ENCODE measurements at places on chromosomes 3 and 15.
A peak's percentile ranks its signal among the peaks of the same experiment; 100 is the strongest.

- DNase-seq = no peak
Observed at GRCh38 chr3:112407214-112407887, 74.4 kb downstream of the CD200 start.

- no peak for DNase-seq
Observed at GRCh38 chr15:64836023-64836536, 5.6 kb upstream of the PLEKHO2 start.

- DNase-seq = no peak
Observed at GRCh38 chr3:142990721-142991120, 10.6 kb upstream of the U2SURP start.

DNA sequence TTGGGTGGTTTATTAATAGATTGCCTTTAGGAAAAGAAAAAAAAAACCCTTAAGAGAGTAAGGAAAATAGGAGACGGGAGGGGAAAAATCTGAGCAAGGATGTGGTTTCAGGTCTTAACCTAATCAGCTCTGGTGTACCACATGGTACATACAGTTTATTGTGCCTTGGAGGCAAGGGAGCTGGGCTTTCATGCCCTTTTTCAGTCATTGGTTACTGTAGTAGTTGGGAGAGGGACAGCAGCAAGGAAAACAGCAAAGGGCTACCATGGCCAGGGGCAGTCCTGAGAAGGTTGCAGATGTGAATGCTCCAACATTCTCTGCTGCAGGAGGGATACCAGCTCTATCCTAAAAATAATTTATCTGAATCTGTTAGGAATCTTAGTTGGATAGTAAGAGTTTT lies 5.9 kb downstream of the CMC1 start:
- no peak for DNase-seq

- DNase-seq = no peak
Observed at GRCh38 chr3:53016236-53016635, 29.6 kb downstream of the SFMBT1 start.

- DNase-seq = no peak
Observed at GRCh38 chr3:77772459-77772858, 732.6 kb downstream of the ROBO2 start.

GRCh38 chr3:40718209-40718608 lies 193.4 kb downstream of the ZNF621 start:
- DNase-seq = no peak

GRCh38 chr15:30827625-30828303 lies 76.0 kb upstream of the FAN1 start:
- DNase-seq = no peak

DNA sequence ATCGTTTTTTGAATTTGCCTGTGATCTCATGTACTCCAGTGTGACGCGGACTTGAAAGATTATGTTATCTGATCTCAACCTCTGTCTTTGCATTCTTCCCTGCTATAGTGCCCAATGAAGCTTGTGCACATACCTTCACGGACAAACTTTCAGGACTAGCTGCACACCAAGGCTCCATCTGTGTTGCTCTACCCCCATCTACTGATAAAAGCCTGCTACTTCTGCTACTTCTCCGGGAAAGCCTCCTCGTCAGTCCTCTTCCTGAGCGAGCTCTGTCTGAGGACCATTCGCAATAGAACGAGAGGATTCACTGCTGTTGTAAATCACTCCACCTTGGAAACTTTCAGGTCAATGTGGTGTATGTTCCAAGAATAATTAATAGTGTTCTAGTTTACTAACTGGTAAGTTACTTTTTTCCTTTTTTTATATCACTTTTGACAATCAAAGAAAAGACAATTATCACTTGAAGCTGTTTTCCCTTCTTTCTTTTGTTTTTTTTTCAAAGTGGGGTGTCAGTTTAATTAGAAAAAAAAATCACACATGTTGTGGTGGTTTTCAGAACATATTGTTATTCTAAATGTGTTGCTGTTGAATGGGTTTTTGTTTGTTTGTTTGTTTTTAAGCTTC lies 217.6 kb downstream of the ARRDC4 start:
- peak; percentile 85 for DNase-seq

DNA sequence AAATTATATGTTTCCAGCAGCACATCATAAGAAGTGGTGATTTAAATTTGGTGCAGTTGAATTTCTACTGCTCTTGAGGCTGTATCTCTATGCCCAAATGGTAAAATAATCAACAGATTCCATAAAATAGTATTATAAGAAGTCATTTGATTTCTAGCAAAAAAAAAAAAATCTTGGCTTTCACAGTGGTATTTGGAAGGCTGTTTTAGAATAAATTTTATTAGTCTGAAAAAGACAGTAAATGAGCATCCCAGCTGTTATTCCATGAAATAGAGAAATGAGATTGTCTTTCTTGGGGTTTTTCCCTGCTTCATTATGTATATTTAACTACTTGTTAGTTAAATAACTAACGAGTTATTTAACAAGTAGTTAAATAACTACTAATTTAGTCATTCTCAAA lies 156.0 kb upstream of the ABI3BP start:
- DNase-seq = no peak

DNA sequence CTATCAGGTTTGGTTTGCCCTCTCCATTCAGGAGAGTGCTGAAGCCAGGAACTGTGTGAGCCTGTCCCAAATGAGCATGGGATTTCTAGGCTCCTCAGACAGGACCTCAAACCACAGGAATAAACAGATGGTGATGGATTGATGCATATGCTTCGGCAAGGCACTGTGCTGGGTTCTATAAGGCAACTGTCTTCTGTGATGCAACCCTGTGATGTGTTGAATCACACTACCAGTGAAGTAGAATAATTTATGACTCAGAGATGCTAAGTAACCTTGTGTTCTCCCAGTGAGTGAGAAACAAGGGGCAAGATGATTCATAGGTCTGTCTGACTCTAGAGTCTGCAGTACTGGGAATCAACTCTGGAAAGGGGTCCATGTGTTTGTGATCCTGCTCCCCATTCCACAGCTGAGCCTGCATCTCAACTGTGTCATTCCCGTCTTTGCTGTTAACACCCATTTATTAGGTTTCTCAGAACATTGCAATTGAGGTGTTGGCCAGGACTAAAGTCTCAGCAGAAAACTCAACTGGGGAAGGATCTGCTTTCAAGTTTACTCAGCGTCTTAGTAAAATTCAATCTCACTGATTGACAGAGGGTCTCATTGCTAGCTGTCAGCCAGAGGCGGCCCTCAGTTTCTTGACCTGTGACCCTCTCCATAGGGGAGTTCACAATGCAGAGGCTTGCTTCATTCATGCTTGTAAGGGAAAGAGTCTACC lies 510.1 kb upstream of the CFAP20DC start:
- no peak for DNase-seq

DNA sequence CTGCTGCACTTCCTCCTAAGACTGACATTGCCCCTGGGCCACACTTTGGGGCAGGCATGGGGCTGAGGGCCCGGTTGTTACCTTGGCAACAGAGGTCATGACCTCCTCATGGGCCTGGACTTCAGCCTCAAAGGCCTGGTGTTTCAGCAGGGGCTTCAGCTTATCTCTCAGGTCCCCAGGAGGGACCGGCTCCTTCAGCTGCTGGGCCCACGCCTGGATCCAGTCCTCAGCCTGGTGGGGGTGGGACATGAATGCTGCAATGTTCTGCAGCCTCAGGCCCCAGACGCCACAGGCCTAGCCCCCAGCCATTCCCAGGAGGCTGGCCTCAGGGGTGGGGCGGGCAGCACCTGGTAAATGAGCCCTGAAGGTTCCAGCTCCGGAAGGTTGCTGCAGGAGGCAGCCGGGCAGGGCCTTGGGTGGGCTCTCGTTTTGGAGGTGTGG lies 27.6 kb downstream of the SPTBN5 start:
- no peak for DNase-seq

DNA sequence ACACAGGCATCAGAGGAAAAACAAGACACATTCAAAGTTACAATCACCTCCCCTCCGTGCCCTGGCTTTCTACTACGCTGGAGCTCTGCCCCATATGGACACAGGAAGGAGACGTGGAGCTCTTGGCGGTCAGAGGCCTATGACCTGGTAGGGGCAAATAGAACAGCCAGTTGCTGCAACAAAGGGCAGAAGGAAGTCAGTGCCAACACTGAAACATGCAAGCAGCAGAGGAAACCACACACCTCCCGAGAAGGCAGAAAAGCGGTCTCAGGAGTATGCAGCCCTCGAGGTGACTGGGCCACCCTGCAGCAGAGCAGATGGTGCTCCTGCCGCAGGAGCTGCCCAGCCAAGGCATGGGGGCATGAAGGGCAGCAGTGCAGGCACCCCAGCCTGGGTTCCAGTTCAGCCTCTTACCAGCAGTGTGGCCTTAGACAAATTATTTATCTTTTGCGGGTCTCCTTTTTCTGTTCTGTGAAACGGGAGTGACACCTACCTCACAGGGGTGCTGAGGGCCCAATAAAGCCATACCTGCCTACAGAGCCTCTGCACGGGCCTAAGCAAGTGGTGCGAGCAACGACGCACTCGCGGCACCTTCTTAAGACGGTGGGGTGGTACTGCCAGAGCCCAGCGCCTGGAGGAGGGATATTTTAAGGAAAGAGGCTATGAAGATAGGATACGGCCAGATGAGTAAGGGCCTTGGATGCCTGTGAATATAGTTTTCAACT lies 8.6 kb downstream of the ZXDC start:
- DNase-seq = no peak

- no peak for DNase-seq
Observed at GRCh38 chr3:47872916-47873315, 70.0 kb downstream of the DHX30 start.

- no peak for DNase-seq
Observed at GRCh38 chr3:39972508-39972907, 163.1 kb downstream of the MYRIP start.

DNA sequence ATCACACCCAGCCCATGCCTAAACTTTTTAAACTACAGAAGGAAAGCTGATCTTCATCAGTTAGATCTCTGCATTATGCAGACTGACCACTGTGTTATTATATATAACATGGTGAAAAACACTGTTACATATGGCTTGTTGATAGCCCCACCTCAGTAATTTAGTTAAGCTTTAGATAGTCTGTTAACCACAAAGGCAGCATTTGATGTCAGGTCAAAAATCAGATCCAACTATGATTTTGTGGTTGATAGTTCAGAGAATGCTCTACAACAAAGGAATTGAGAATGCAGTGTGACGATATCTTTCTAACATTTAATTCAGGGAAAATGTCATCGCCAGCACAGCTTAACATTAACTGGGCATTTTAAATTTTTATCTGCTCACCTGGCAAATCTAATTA lies 37.7 kb upstream of the LMOD3 start:
- DNase-seq = no peak

GRCh38 chr3:36211652-36211999 lies 168.7 kb upstream of the STAC start:
- DNase-seq = no peak

- DNase-seq = no peak
Observed at GRCh38 chr3:34998902-34999301, 640.4 kb upstream of the ARPP21 start.

GRCh38 chr3:188962253-188963247 lies 209.2 kb upstream of the TPRG1 start:
- DNase-seq = no peak

DNA sequence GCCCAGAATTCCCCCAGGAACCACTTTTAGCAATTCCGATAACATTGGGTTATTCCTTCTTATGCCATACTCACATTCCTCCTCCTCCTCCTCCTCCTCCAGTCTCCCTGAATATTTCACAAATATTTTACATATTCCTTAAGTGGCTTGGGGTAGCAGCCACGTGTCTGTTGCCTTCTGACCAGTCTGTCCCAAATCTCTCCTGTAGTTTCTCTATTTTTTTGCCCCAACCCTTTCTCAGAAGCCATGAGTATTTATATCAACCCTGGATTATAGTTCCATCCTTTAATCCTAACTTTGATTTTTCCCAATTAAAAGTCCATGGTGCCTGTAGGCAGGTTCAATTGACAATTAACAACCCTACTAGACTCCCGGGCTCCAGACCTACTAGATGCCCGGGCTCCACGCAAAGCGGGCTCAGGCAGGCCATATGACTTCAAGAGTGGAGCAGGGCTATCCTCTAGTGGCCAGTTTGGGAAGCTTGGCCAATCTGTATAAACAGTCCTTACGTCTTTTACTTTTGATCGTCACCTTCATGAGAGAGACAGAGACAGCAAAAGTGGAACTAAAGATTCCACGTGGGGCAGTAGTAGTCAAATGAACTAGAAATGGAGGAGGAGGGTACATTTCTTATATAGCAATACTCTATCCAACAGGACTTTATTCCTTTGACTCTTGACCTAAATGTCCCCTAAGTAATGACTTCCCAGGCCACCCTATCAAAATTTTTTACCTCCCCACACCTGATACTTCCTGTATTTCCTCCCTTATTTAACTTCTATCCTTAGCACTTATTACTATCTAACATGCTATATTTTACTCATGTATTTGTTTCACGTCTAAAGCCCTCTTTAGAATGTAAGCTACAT lies 69.7 kb downstream of the USF3 start:
- peak; percentile 89 for DNase-seq

DNA sequence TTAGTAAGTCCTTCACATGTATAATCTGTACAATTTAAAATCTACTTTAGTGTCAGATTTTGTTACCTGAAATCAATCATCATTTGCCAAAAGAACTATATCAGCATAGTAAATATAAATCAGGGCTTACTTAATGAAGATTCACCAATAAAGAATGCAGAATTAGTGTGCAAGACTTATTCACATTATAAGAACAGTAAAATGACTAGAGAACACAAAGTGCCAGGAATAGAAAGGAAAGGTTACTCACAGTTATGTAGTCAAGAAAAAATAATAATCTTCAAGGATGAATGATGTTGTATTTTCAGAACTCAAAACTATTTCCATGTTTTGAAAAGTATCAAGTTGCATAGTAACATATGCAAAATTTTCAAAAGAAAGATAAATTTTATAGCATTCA lies 891.9 kb downstream of the ROBO1 start:
- DNase-seq = no peak

- DNase-seq = no peak
Observed at GRCh38 chr15:96285729-96286254, 44.7 kb upstream of the NR2F2 start.

DNA sequence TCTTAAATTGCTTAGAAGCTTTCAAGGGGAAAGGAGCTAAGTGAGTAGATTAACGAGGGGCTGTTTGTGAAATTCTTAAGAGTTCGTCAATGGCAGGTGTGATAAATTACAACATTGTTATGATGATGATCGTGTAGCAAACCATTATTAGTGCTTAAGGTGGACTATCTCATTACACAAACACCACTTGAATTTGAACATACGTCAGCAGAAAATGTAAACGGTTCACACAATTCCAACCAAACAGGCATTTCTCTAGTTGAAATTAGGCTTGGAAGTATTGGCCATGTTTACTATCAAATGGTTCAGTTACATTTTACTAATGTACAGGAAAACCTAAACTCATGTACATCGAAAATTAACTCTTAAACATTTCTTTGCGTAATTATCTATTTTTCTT lies 102.8 kb downstream of the PYDC2 start:
- DNase-seq = no peak

GRCh38 chr15:99702895-99703602 lies 30.2 kb downstream of the LYSMD4 start:
- peak; percentile 14 for DNase-seq

GRCh38 chr15:58472821-58473581 lies 41.2 kb downstream of the LIPC start:
- DNase-seq = peak; percentile 16

GRCh38 chr3:185912512-185912911 lies 25.3 kb downstream of the TRA2B start:
- DNase-seq = peak; percentile 6

GRCh38 chr3:46378426-46378942 lies 7.7 kb downstream of the CCR5 start:
- peak; percentile 85 for DNase-seq

- no peak for DNase-seq
Observed at GRCh38 chr3:8596321-8597218, 48.0 kb downstream of the SSUH2 start.

Data from hematopoietic multipotent progenitor cell treated with erythropoietin and hydrocortisone succinate and interleukin-3 and kit ligand, for 6 days (in vitro differentiated cells).